ENCODE measurements at places on chromosomes 2 and 18.
A peak's percentile ranks its signal among the peaks of the same experiment; 100 is the strongest.

- DNase-seq = no peak
These were observed 25.4 kb downstream of the EPHA4 start for GRCh38 chr2:221546505-221547225.

GRCh38 chr2:207748993-207749392 lies 20.7 kb downstream of the FZD5 start:
- no peak for DNase-seq

- peak; percentile 21 for DNase-seq
These were observed 37.2 kb upstream of the SNED1 start for GRCh38 chr2:240960971-240961876.

GRCh38 chr18:12497296-12497695 lies 89.6 kb downstream of the PRELID3A start:
- no peak for DNase-seq

- no peak for DNase-seq
These were observed 245.1 kb downstream of the LDLRAD4 start for GRCh38 chr18:13463526-13464210.

GRCh38 chr18:28002841-28003240 lies 174.1 kb downstream of the CDH2 start:
- DNase-seq = no peak

- DNase-seq = no peak
These were observed 756.4 kb upstream of the ID2 start for GRCh38 chr2:7925506-7925905.

- no peak for DNase-seq
These were observed 29.8 kb downstream of the KCNE4 start for GRCh38 chr2:223081789-223082188.

DNA sequence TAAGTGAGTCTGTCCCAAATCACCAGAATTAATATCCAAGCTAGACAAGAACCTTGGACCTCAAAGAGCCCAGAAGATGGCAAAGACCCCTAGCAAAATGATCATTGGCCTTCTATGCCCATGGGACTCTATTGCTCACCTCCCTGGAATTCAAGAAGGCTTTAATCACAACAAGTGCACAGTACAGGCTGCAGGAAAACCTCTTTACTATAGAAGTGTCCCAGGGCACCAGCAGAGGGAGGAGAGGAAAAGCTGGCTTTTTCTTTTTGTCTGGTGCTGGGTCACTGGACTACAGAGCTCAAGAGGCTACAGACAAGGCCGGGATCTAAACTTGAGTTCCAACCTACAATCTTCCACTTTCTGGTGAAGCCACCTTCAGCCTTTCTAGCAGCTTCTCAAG lies 88.3 kb upstream of the PPP1CB start:
- DNase-seq = no peak

DNA sequence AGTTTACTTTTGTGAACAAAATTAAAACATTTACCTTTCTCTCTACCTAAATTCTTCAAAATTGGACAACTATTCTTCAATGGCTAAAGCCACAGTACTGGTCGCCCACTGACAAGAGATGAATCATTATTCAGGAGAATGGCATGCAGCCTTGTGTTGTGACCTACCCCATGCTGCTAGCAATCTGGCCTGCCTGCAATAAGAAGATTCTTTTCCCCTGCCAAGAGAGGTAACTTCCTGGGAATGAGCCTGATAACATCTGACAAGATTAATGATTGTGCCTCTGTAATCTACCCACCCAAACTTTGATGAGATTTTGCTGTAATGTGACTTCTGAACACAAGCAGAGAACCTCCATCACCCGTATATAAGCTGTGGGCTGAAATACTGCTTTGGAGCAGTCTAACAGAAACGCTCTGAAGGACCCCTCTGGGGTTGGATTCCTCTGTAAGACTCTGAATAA lies 47.0 kb upstream of the ST3GAL5 start:
- no peak for DNase-seq

DNA sequence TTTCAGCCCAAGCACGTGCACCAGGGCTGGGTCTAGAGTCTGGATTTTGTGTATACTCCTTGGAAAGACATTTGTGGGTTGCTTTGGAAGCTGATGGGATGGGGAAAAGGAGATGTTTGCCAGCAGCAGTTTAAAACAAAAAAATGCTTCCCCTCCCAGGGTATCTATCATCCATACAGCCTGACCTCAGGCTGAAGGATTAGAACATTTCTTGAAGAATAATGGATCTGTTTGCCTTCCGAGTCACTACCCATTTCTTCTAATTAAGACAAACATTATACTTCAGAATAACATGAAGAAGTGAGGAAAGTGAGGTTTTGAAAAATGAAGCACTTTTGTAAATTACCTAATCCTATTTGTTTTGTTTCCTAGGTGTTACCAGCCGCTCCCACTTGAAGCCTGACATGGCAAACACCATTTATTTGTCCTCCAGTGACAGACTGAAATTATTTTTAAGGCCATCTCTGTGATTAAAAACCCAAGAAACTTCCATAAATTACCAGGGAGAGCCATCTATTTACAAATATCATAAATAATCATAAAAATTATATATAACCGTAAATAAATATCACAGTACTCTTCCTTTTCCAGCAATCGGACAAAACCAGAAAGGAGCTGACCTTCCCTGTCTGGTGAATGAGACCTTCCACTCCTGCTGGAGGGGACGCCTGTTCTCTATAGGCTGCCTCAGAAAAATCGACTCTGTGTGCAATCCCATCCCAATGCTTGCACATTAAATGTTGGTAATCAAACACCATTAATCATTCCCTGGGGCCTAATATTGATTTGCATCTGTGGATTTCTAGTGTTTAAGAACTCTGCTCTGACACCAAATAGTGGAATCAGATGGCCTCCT lies 106.8 kb downstream of the C1D start:
- no peak for DNase-seq

DNA sequence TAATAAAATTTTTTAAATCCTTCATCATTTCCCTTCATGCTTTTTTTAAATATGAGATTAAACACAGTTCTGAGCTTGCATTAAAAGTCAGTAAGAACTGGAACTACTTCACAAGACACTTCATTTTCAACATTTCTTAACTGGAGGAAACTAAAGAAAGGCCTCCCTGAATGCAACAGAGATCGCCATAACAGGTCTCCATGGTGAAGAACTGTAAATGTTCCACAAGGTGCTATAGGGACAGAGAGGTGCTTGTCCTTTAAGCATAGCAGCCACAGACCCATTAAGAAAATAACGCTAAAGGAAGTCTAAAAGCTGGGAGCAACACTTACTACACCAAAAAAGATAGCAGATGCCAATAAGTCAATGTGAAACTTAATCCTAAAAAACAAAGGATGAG lies 8.5 kb downstream of the STAM2 start:
- DNase-seq = no peak

DNA sequence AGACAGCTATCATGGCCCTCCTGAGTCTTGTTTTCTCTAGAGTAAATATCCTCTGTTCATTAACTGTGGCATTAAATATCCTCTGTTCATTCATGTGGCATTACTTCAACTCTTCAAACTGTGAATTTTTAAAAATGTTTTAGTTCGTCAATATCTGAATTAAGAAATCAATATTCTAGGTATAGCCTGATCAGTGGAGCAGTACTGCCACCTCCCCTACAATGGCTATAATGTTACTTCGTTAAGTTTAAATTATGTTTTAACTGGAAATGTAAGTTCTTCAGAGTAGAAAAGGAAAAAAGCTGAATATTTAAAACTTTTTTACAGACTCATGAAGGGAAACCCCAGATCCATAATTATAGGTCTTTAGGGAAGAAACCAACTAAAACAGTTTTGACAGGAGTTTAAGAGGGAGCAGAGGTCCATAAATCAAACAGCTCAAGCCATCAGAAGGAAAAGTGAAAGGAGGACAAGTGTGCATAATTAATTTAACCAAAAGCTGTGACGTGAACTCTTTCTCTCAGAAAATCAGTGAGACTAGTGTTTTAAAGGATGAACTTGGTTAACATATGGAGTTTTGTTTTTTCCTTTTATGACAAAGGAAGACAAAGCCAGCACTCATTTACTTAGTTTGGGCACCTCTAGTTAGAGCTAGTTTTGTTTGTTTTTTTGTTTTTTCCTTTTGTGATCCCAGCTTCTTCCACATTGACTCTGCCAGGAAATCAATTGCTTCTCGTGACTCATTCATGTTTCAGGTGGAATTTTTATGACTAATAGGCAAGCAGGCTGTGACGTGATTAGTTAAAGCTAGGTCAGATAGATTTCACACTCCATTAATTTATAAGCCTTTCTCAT lies 44.9 kb downstream of the RBBP8 start:
- no peak for DNase-seq

DNA sequence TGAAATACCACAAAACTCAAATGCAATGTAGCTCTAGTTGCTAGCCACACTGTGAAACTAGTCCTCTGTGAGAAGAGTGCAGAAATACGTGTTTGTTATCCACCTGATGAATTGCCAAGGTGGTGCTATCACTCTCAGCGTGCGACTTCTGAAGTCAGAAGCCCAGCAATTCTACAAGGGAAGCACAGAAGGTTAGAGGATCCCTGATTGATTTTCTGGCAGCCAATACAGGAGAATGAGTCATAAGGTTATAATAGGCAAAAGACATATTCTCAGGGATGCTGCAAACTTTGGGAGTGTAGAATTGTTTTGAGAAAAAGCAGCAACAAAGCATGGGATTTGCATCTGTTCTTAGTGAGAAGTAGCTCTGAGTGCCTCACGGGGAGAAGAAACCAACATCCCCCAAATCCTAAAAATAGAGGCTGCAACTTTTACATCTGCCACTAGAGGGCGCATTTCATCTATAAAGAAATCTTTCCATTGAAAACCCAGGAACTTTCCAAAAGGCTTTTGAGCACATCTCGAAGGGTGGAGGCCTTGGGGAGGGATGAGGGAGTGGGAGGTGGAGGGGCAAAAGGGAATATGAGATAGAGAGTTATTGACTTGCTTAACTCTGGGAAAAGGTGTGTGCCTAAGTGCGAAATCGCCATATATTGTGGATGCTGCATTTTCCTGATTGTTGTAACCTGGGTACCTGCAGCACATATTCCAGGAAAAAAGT lies 78.0 kb downstream of the TMEM182 start:
- peak; percentile 71 for DNase-seq

DNA sequence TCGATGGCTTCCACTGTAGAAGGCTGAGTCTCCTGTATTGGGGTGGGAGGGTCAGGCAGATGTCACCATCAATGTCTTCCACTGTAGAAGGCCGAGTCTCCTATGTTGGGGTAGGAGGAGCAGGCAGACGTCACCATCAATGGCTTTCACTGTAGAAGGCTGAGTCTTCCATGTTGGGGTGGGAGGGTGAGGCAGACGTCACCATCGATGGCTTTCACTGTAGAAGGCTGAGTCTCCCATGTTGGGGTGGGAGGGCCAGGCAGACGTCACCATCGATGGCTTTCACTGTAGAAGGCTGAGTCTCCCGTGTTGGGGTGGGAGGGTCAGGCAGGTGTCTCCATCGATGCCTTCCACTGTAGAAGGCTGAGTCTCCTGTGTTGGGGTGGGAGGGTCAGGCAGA lies 117.5 kb upstream of the TPO start:
- DNase-seq = no peak

GRCh38 chr2:168348076-168348475 lies 100.7 kb upstream of the STK39 start:
- peak; percentile 51 for DNase-seq

DNA sequence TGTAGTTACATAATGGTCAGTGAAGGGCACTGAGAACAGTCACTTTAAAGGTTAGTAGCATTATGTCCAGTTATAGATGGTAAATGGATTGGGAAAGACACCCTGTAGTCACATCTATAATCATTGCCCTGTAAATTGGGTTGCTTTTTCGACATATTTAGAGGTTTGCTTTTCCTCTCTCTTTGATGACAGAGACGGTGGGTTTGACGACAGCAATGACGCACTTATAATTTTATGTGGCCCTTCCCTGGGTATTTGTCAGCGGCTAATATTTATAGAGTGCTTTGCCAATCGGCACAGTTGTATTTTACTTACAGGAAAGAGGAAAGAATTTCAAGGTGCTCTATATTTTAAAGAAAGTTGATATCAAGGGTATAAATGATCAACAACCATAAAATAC lies 2.8 kb downstream of the CPS1 start:
- DNase-seq = no peak

DNA sequence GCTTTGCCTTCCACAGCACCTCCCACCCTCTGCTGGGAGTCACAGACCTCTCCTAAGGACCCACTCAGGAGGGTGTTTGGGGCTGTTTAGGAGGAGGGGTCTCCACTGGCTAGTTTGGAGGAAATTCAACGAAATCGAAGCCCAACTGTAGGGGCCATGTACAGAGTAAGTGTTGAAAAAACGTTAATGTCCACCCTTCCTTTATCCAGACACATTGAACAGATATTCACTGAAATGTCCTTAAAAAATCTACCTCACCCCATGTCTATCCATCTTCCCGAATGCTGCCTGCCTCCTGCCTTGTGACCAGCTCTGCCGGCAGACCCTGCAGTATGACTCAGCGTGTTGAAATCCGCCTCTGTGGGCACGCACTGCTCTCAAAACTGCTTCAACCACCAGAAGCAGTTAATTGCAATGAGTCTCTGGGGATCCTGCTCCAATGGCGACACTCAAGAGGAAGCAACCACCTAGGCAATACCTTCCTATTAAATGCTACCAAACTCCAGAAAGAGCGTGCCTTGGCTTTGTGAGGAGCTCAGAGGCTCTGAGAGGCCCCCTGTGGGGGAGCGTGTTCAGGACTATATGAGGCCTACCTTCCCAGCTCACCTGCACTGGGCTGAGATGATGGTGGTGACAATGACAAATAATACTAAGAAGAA lies 61.4 kb upstream of the RTN4 start:
- DNase-seq = peak; percentile 92

- DNase-seq = no peak
These were observed 1288.7 kb downstream of the CNTNAP5 start for GRCh38 chr2:125313806-125314205.

GRCh38 chr18:48445540-48445939 lies 36.4 kb upstream of the ZBTB7C start:
- peak; percentile 83 for DNase-seq

DNA sequence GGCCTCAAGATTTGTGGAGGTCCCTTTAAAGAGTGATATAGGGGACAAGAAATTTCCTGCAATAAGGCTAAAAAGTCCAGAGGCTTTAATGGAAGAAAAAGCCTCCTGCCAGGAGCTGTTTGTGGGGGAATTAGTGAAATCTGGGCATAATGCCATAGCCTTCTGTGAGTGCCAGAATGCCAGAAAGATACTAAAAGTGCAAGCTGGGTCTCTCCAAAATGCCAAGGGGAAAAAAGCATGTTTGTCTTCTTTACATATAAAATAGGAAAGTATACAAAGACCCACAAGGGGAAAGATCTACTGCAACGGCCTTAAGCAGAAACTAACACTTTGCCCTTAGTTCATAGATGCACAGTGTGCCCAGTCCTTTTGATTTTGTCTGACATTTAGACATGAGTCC lies 647.7 kb upstream of the ZNF804A start:
- DNase-seq = no peak

DNA sequence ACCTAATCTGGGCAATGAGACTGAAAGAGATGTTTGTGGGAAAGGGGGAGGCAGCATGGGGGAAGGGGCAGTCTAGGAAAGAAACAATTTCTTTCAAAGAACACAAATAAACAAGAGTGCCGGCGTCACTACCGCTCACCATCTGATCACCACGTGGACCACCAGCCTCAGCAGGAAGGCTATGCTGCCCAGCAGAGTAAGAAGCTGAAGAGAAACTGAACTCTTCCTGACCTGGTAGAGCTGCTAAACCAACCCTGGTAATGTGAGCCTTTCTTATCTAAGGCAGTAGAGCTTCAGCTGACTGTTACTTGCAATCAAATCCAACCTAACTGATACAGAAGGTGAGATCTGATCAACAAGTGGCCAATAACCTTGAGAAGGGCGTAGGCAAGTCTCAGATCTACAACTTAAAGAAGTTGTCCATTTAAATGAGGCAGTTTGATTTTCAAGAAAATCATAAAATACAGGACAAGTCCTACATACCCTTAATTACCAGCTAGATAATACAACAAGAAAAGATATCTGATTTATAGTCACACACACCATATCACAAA lies 44.2 kb upstream of the SPTBN1 start:
- no peak for DNase-seq

- no peak for DNase-seq
These were observed 52.0 kb downstream of the ANKRD12 start for GRCh38 chr18:9188359-9189231.
